ENCODE measurements at places on chromosomes 12 and 14.

DNA sequence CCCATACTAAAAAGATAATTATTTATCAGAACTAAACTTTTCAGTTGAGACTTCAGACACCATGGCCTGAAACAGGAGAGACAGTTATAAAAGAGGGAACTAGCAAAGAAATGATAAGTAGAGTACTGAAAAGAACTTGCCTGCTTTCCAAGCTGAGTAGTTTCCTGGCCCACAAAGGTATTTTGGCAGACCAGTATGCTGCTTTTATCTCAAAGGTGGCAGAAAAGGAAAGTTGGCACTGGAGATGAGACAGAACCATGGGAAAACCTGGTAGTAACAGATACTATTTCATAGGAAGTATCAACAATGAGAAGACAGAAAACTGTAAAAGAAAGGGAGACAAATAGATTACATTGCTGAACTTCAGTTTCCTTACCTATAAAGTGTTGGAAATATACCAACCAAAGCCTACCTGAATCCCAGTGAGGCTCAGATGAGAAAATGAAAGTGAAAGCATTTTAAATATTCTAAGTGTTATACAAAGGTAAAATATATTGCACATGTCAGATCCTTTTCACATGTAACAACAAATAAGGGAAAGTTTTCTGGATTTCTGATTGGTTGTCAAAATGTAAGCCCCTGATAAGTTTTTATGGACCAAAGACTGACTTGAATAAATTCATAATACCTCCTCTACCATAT, 155.3 kb upstream of the FSCB start:
- H3K27ac ChIP-seq = no peak overlapping the region
- no peak for DNase-seq
- no peak overlapping the region for H3K4me3 ChIP-seq
- H3K36me3 ChIP-seq = no peaks in the 10 kb centered on the region

DNA sequence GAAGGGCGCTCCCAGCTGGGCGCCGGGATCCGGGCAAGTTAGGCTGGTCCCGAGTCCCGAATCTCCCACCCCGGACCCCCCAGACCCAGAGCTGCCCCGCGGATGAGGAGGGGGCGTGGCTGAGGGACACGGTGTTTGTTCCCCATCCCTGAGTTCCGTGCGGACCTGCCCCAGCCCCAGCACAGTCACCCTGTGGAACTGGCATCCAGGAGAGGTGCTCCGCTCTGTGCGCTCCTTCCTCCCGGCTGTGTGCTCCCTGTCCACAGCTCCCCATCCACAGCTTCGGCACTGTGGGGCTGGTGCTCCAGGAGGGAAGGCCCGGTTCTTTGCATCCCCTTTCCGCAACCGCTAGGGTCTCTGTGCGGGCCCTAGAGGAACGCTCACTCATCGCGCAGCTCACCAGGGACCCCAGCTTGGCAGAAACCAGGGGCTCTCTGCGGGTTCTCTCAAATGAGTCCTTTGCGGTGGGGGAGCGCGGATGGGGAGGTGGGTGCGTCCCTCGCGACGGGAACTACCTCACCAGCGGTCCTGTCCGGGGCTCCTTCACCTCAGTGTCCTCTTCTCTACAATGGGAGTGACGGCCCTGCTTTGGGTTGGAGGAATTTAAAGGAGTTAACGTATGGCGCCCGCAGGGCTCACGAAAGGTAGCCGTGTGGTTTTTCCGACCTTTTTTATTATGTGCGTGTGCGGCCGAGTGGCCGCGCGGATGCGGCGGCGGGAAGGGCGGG, 845 bp downstream of the TMEM132C start:
- peaks cover 24% of the 10 kb centered on the region for H3K27me3 ChIP-seq
- no peak overlapping the region for H3K27ac ChIP-seq
- peak overlapping the region; percentile 40 for H3K4me3 ChIP-seq
- no peaks in the 10 kb centered on the region for H3K36me3 ChIP-seq
- DNase-seq = no peak

GRCh38 chr12:47983541-47984115, 20.2 kb downstream of the TMEM106C start:
- H3K36me3 ChIP-seq = no peaks in the 10 kb centered on the region
- H3K4me3 ChIP-seq = no peak overlapping the region
- H3K27me3 ChIP-seq = no peaks in the 10 kb centered on the region
- H3K4me1 ChIP-seq = peaks cover 3% of the 10 kb centered on the region
- DNase-seq = no peak

GRCh38 chr12:3190101-3190500, 112.9 kb downstream of the TSPAN9 start:
- H3K27ac ChIP-seq = no peak overlapping the region
- no peaks in the 10 kb centered on the region for H3K27me3 ChIP-seq
- H3K36me3 ChIP-seq = no peaks in the 10 kb centered on the region
- H3K4me1 ChIP-seq = peaks cover 69% of the 10 kb centered on the region
- no peak for DNase-seq
- no peak overlapping the region for H3K4me3 ChIP-seq

DNA sequence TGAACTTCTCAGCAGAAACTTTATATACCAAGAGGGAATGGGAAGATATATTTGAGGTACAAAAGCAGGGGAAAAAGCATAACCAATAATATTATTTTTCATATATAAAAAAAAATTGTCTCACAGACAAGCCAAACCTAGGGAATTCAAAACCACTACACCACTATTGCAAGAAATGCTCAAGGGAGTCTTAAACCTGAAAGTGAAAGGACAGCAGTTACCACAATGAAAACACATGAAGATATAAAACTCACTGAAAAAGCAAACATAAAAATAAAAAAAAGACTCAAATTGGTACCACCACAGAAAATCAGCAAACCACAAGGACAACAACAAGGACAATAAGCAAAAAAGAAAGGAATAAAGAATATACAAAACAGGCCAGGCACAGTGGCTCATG, 131.9 kb downstream of the CEP128 start:
- no peaks in the 10 kb centered on the region for H3K36me3 ChIP-seq
- no peaks in the 10 kb centered on the region for H3K4me1 ChIP-seq
- DNase-seq = no peak
- no peaks in the 10 kb centered on the region for H3K27me3 ChIP-seq
- H3K27ac ChIP-seq = no peak overlapping the region

Measured in heart left ventricle (tissue), 16 donors.